ENCODE measurements at places on chromosomes 16 and 17.

GRCh38 chr17:58250344-58251011, 12.1 kb downstream of the LPO start:
- no peak for DNase-seq

DNA sequence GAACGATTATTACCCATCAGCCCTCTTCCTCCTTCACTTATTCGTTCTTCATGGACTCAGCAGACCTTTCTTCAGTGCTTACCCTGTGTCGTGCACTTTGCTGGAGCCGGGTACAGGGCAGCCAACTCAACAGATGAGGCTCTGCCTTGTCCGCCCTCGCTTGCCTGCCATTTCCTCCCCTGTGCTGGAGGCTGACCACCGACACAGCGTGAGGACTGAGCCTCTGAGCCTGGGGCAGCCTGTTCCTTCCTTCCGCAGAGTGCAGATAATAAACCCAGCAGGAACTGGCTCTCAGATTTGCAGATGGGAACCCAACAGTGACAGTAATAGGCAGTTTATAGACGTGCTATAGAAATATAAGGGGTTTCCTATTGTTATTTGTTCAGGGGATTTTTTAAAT, 7.0 kb upstream of the SLC39A11 start:
- DNase-seq = peak; percentile 79

DNA sequence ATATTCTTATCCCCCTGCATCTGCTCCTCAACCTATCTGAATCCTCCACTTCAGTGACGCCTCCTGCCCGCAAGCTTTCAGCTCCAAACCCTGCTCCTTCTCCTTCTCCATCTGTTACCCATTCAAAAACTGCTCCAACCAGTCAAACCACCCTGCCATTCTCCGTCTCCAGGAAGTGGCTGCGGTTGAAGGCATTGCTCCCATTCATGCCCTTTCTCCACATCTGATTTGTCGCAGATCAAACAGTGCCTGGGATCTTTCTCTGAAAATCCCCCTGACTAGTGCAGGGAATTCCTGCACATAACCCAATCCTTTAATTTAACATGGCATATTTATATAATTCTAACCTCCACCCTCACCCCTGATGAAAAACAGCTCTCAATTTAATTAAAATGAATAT, 56.3 kb downstream of the SLFN5 start:
- no peak for DNase-seq

- no peak for DNase-seq
Measured at GRCh38 chr17:14048169-14048568, 21.1 kb upstream of the COX10 start.

- no peak for DNase-seq
Measured at GRCh38 chr16:4052801-4053293, 63.4 kb downstream of the ADCY9 start.

All from NCI-H146 (cell line).